SIG-M5 (cell line): ENCODE measurements at places on chromosomes 12 and 14.

DNA sequence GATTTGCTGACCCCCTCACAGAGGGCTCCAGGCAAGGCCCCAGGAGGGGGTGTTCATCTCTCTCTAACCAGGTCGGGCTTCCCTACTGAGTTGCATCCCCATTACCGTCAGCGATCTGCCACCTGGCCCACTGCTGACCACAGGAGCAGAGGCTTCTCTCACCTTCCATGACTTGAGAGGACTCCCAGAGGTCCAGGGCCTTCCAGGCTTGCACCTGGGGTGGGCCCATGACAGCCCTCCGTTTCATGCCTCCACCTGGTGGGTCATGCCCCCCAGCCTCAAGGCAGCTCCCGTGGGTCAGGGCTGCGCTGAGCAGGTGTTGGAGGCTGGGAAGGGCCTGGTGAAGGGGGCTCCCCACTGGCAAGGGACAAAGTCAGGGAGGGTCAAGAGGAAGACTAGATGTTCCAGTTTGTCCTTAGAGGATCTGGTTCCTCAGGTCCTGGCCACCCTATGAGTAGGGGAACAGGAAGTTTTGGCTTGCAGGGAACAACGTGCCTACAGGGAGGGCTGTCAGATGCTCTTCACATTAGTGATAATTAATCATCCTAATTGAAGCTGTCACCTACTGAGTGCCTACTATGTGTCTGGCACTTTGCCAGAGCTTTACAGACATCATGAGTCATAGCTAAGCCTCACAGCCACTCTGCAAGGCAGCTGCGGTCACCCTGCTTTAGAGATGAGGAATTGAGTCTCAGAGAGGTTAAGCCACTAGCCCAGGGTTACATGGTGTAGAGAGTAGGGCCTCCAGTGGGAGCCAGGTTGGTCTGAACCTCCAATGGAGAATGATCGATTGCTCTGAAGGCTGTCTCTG lies 13.8 kb downstream of the NFKBIA start:
- no peak for DNase-seq

DNA sequence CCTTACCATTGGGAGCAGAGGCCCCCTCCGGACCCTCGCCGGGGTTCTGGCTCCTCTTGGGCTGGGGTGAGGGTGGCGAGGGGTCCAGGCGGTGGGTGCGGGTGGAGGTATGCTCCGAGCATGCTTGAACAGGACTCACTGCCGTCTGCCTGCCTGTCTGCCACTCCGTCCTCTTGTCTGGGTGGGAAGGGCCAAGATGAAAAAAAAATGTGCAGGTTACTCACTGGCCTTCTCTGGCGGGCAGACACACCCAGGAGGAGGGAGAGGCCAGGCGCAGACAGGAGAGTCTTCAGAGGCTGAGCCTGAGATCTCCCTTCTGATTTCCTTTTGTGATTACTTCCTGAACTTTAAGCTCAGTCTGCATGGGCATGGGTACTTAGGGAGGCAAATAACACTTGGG lies 76.1 kb downstream of the STON2 start:
- DNase-seq: no peak

GRCh38 chr14:105059035-105059924 lies 6.0 kb downstream of the GPR132 start:
- no peak for DNase-seq

DNA sequence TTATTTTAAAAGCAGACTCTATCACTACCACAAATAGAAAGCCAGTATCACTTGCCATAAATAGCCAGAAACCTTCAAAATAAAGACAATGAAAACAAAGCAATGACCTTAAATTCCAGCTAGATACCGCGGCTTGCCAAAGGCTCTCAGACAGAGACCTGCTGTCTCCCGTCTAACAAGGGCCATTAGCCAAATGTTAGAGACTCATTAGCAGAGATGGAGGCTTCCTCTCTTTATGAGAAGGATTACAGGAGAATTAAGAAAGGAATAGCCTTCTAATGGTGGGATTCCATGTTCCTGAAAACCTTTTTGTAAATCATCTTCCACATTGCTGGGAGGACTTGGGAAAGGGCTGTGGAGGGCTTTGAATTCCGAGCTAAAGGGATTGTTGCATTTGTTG lies 206.7 kb downstream of the AACS start:
- no peak for DNase-seq

- DNase-seq: no peak
Observed at GRCh38 chr14:96089401-96089800, 50.2 kb downstream of the C14orf132 start.

DNA sequence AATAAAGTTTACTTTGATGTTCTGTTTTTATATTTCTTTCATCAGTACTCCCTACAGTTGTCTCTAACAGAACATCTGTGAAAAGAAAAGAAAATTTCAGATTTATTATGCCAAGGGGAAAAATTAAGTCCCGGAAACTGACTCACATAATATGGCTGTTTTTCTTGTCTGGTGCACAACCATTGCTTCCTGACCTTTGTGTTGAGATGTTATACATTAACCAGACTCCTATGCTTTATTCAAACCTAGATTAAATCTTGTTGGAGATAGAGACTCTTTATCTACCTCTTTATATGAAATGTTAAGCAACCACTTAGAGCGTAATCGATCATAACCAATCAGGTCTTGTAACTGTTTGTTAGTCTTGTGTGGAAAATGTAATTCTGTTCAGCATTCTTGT lies 37.6 kb upstream of the BICD1 start:
- no peak for DNase-seq

DNA sequence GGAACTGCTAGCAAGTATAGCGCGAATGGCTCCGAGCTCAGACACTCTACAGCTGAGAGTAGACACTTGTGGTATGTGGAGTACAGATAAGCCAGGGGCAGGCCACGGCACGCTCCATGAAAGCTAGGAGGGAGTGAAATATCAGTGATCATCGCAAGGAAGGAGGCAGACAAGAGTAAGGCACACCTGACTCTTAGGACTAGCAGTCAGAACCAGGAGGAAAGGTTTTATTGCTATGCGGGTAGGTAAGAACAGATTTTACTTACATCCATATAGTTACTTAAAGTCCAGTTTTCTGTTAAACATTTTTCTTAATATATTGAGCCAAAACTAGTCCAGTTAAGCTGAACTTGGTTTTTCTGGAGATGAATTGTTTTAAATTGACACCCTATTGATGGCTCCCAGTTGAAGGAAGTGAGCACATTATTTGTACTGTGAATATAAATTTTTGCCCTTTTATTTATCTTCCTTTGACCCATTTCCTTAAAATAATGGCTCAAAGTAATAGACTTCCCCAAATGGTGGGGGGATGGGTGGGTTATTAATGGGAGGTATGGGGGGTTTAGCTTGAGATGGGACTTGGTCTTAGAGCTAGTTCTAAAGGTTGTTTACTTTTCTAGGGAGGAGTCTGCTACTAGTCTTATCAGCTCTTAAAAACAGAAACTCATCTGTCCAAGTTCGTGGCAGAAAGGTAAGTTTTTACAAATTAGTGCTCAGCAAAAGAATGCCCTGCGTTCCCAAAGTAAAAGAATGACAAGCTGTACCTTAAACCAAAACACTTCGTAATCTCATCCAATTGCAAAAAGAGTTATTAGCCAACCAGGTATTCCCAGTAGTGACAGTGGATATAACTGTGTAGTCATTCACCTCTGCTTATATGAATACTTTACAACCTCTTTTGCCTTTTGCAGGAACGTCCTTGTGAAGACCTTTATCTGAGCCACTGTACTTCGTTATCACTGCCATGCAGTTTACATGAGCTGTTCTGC lies 5.8 kb downstream of the HNRNPA1 start:
- DNase-seq: no peak
